Activated T-cell treated with anti-CD3 and anti-CD28 coated beads, Interleukin-2, amount 50 U/mL, for 72 hours (primary cell): ENCODE measurements at places on chromosomes 3 and 15. TPM values are rescaled to one million over a fixed set of nuclear protein-coding genes. Genes with fewer than 3 reads are reported as not detected.

DNA sequence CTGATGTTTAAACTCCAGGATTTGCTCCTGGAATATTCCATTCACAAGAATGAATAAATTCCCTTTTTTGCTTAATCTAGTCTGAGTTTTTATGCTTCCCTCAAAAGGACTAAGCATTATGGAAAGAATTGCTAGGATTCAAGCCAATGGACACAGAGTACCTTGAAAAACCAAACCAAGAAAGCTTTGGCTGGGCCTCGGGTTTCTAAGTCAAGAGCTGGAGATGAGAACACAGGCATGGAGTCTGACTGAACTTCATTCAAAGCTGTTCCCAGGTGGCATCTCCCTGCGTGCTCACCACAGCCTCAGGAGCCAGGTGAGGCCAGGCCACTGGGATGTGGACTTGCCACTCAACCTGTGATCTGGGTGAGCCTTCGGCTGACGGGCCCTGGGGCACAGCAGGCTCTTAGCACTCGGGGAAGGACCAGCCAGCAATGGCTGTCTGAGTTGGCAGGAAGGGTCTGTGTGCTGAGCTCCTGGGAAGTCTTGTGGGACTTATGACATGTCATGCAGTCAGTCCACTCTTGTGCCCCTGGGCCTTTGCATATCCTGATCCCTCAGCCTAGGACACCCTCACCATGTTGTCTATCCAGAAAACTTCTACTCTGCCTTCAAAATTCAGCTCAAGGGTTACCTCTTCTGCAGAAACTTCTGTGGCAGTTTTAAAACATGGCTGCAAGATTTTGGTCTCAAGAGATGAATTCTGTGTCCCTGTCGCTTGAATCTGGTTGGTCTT, 21.8 kb downstream of the CRABP1 start:
- no peak for DNase-seq

DNA sequence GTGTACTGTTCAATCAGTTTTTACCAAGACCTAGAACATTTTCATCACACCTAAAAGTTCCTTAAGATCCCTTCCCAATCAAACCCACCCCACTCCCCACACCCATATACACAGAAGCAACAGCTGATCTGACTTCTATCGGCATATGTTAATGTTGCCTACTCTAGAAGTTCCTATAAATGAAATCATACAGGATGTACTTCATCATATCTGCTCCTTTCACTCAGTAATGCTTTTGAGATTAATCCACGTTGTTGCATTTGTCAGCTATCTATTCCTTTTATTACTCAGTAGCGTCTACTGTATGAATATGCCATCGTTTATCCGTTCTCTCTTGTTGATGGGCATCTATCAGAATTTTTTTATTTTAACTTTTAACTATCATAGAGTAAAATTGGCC, 14.3 kb upstream of the FILIP1L start:
- no peak for DNase-seq

DNA sequence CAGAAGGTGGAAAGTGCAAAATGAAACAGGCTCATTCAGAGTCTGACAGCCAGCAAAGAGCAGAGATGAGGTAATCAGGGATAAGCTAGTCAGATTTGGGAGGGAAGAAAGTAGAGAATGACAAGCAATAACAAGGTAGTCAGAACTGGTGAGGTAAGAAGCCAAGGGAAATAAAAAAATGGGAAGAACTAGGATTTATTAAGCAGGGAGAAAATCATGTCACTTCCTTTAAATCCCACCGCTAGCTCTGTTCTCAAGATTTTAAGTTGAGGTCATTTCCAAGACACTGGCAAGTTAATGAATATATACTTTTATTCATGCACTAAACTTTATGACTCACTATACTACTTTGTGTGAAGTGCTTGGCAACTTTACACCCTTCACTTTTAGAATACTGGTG, 1106.8 kb downstream of the IGSF11 start:
- DNase-seq = no peak

DNA sequence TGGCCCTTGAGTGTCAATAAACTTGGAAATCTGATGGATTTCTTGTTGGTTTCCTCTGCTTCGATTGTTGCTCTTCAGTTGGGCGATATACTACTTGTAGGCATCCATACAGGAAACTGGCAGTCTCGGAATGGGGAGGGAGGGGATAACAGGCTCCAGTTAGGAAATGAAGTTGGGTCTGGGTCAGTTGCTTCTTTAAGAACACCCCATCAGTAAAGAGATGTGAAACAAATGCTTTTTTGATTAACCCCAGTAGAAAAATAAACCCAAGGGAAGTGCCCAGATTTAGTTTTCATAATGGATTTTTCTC, 681 bp downstream of the CHMP2B start:
- no peak for DNase-seq

DNA sequence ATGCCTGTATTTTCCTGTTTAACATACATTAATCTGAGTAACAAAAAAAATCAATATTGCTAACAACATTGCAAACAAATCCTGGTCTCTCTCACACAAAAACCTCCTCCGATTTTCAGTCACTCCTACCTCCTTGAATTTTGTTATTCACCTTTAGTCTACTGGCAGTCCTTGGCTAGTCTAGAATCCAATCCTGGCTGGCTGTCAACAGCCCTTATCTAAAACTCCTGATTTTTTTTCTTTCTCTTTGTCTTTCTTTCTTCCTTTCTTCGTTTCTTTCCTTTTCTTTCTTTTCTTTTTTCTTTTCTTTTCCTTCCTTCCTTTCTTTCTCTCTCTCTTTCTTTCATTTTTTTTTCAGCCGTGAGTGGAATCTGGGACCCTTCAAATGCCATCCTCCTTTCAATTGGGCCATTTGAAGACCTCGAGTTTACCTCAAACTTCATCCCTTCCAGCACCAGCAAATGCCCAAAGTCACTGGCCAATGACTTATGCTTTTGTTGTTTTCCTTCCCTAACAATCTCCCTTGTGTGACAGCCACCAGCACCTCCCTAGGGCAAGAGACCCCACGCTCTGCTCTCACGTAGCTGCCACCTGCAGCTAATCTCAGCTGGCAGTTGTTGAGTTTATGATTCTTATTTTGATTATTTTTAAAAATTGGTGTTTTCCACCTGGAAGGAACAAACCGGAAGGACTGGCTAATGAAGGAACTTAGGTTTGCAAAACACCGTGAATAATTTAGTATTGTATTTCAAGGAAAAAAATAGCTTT, 6.8 kb upstream of the ONECUT1 start:
- DNase-seq = no peak

GRCh38 chr3:193168931-193169330, 72.1 kb upstream of the PLAAT1 start:
- no peak for DNase-seq

DNA sequence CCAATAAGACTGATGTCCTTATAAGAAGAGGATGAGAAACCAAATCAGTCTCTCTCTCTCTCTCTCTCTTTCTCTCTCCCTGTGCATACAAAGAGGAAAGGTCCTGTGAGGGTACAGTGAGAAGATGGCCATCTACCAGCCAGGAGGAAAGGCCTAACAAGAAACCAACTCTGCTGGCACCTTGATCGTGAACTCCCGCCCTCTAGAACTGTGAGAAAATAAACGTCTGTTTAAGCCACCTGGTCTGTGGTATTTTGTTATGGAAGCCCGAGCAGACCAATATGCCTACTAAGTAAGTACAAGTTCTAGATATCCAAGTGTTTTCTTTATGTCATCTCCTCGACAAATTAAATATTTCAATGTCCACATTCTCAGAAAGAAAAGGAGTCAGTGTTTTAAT, 44.9 kb upstream of the TMC3 start:
- DNase-seq = no peak

DNA sequence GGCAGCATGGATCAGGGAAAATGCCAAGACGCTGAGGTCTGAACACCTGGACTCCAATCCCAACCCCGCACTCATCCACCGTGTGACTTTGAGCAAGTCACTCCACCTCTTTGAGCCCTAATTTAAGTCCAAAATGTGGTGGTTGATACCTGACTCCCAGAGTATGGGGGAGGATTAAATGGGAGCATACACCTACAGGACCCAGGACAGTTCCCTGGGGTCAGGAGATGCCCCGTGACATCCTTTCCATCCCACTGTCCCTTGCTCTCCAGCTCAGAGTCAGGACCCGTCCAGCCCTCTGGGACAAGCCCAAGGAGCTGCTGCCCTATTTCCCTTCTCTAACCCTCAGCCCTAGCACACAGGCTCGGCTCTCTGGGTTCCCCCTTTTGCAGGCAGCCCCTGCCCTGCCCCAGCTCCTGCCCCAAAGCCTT, 276.4 kb downstream of the XXYLT1 start:
- DNase-seq = no peak

GRCh38 chr15:98286831-98287230, 326.3 kb downstream of the ARRDC4 start:
- DNase-seq = no peak

- no peak for DNase-seq
Measured at GRCh38 chr3:182671942-182672341, 121.4 kb upstream of the ATP11B start.

Gene RTP3
- total RNA-seq = not detected

Gene SERPINI1
- total RNA-seq = 3.9 TPM

Gene OIP5
- 15.3 TPM for total RNA-seq
